RKO (cell line): ENCODE measurements at places on chromosomes 2 and 18.

- DNase-seq, result no peak
Observed at GRCh38 chr2:219947575-219947974, 320.1 kb downstream of the SLC4A3 start.

DNA sequence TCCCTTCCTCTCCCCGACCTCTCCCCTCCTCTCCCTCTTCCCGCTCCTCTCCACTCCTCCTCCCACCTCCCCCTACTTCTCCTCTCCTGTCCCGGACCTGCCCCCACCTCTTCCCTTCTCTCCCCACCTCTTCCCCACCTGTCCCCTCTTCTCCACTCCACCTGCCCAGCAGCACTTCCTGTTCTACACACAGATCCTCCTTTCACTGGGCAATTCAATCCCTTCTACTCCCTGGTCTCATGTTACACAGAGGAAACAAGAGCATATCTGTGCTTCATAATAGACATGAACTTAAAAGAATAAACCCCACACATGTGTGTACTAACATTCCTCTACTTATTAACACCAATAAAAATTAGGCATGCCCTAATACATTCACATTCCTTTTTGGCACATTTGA, 34.8 kb downstream of the TIMM21 start:
- no peak for DNase-seq

GRCh38 chr2:74691929-74692328, 37.9 kb downstream of the SEMA4F start:
- DNase-seq, result no peak

- no peak for DNase-seq
Observed at GRCh38 chr2:159484532-159484931, 131.8 kb downstream of the BAZ2B start.

DNA sequence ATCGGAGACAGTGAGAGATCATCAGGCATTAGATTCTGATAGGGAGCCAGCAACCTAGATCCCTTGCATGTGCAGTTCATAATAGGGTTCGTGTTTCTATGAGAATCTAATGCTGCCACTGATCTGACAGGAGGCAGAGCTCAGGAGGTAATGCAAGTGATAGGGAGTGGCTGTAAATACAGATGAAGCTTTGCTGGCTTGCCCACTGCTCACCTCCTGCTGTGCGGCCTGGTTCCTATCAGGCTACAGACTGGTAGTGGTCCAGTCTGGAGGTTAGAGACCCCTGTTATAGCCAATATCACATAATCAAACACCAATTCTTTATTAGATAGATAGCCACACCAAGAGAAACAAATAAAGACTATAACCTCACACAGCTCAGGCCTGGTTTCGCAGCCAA, 51.0 kb upstream of the NBEAL1 start:
- DNase-seq, result no peak

- no peak for DNase-seq
Observed at GRCh38 chr18:2188258-2188657, 383.0 kb downstream of the METTL4 start.

DNA sequence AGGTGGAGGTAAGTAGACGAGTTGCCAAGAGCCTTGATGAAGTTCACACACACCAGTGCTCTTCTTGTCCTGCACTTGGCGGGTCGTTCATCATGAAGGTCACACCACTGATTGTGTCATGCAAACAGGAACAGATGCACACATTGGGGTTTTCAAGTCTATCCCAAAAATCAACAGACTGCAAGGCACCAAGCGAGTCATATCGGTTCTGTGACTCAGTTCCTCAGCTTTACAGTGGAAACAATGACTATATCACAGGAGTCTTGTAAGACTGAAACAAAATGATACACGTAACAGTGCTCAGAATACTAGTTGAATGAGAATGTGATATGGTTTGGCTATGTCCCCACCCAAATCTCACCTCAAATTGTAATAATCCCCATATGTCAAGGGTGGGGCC, 526.9 kb upstream of the ID2 start:
- peak; percentile 54 for DNase-seq

DNA sequence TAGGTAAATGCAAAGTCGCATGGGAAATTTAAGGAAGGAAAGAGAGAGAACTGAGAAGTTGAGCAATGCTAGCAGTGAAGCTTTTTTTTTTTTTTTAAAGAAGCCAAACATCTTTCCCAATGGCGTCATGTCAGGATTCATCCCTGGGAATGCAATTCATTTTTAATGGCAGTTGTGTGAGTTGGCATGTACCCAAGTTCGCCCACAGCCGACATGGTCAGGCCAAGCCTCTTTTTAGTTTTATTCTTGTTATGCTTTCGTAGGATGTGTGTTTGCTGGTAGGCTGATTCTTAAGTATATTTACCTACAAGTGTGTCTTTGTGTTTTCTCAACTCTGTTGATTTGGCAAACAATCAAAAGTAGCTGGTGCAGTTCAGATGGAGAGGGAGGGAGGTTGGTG, 127.6 kb upstream of the ITGA6 start:
- DNase-seq, result no peak

- no peak for DNase-seq
Observed at GRCh38 chr2:85377083-85377482, 22.5 kb downstream of the ELMOD3 start.

GRCh38 chr18:58407263-58407648, 221.6 kb downstream of the ALPK2 start:
- DNase-seq, result no peak
